ENCODE measurements at places on chromosomes 2 and 18.

GRCh38 chr18:55229682-55230081, 270.4 kb upstream of the CCDC68 start:
- ATAC-seq, result no peak

DNA sequence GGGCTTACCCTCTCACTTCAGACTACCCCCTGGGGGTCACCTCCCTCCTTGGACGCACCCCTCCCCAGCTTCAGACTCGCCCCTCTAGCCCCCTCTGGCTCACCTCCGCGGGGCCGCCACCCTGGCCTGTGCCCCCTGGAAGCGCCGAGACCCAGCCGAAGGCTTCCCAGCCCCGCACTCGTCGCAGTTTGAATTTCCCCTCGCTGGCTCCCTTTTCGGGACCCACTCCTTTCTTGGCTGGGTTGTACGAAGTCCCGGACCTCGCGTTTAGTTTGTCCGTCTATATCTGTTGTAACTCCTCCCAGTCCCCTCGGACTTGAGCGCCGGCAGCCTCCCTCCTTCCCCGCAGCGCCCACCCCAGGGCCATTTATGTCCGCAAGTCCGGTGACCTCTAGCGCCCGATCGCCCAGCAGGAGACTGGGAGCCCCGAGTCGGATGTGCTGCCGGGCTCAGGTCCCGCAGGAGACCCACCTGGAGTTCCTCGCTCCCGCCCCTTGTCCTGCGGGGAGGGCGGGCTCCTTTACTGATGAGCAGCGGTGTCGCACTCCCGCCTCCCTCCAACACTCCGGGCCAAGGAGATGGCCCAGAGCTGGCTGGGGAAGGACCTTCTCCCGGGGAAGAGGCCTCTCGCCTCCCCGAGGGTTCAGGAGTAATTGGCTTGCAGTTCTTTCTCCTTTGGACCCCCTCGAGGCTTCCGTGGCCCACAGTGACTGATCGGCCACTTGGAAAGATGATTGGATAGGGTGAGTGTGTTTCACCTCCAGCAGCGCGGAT, 692 bp upstream of the RAX start:
- no peak for ATAC-seq

DNA sequence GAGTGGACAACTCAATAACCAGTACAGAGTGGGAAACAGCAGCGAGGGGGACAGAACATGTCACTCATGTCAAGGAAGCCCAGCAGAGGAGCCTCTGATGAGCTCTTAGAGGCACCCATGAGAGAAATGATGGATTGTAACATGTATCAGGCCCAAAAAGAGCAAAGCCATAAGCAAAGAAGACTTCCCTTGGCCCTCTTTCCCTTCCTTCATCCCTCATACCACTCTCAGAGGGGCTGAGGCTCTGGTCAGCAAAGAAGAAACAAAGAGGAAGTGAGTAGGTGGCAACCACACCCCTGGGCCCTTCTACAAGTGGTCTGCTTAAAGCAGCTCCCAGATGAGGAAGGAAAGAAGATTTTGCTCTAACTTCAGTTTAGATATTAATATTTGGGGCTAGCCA, 112.8 kb downstream of the CDC42EP3 start:
- no peak for ATAC-seq

- peak; percentile 87 for ATAC-seq
Measured at GRCh38 chr2:236790963-236791362, 221.3 kb downstream of the ACKR3 start.

- ATAC-seq, result no peak
Measured at GRCh38 chr2:233857511-233858141, 3.3 kb upstream of the HJURP start.
